ENCODE measurements at places on chromosomes 3 and 15.

GRCh38 chr3:149581681-149582370 lies 76.0 kb downstream of the WWTR1 start:
- no peak overlapping the region for H3K4me3 ChIP-seq
- no peaks in the 10 kb centered on the region for H3K36me3 ChIP-seq
- H3K27ac ChIP-seq = no peak overlapping the region
- no peak for DNase-seq
- peaks cover 26% of the 10 kb centered on the region for H3K27me3 ChIP-seq

DNA sequence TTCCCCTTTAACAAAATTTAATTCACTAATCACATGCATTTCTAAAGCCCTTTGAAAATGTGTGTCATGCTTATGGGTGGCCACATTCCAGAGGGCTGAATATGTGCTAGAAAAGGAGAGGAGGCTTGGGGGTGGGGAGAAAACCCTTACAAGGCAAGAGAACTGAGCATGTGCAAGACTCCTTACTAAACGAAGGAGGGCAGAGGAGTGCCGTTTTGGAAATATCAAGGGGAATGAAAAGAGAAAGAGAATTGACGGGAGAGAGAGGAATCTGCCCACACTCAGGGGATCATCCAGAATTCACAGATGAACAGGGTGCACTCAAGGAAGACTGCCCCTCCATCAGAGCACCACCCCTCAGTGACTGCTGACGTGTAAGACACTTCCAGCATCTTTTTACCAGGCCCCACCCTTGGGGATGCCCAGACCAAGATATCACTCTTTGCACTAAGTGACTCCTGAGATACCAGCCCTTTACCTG lies 37.9 kb upstream of the TSC22D2 start:
- no peak overlapping the region for H3K4me3 ChIP-seq
- DNase-seq = no peak
- no peaks in the 10 kb centered on the region for H3K27me3 ChIP-seq

GRCh38 chr3:157465741-157466140 lies 29.1 kb downstream of the PTX3 start:
- H3K27me3 ChIP-seq = peaks cover 5% of the 10 kb centered on the region
- no peak overlapping the region for H3K27ac ChIP-seq
- H3K4me1 ChIP-seq = no peaks in the 10 kb centered on the region

DNA sequence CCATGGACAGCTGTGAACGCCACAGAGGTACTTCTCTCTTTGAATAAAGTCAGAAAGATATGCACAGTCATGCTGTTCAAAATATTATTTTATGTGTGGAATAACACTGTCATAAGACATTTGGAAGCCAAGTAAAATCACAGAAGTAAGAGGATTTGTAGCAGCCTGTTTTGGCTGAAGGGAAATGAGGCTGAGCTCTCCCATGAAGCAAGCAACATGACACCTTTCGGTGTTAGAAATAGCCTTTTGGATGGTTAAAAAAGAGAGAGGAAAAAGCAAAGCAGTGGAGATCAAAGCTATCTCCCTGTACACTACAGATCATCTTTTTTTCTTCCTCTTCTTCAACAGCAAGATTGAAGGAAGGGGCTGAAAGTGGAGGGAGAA lies 755.3 kb downstream of the ROBO1 start:
- no peaks in the 10 kb centered on the region for H3K36me3 ChIP-seq
- H3K27ac ChIP-seq = no peak overlapping the region
- no peak overlapping the region for H3K4me3 ChIP-seq
- DNase-seq = no peak
- H3K27me3 ChIP-seq = no peaks in the 10 kb centered on the region

Data from activated T-cell treated with anti-CD3 and anti-CD28 coated beads, Interleukin-2, amount 50 U/mL, for 24 hours (primary cell).